Adrenal gland (tissue), 19 donors: ENCODE measurements at places on chromosomes 11 and 22. TPM values are rescaled to one million over a fixed set of nuclear protein-coding genes. Genes with fewer than 3 reads are reported as not detected.

GRCh38 chr11:119615003-119615881 is 113.8 kb downstream of the NECTIN1 start:
- no peak for DNase-seq

- no peak for DNase-seq
Measured at GRCh38 chr11:67352546-67353316, 615 bp downstream of the POLD4 start.

- DNase-seq, result no peak
Measured at GRCh38 chr22:27836181-27836580, 34.6 kb upstream of the MN1 start.

SHANK2 gene
- 0.95 TPM for total RNA-seq

SMC1B gene
- total RNA-seq, result not detected

DNA sequence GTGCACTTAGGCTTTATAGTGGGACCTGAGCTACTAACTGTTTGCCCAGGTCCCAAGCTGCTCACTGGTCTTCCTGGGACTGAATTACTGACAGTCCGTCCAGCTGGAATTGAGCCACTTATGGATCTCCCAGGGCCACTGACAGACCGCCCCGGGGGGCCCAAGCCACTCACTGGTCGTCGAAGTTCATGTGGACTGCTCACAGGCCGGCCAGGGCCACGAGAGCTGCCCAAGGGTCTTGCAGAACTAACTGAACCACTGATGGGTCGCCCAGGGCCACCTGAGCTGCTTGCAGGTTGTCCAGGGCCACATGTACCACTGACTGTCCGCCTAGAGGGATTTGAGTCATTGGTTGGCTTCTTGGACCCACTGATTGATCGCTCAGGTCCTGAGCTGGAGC is 15.1 kb downstream of the MISFA start:
- DNase-seq, result no peak

GAL gene
- total RNA-seq, result 1.8 TPM
